ENCODE measurements at places on chromosomes 1 and 21.

DNA sequence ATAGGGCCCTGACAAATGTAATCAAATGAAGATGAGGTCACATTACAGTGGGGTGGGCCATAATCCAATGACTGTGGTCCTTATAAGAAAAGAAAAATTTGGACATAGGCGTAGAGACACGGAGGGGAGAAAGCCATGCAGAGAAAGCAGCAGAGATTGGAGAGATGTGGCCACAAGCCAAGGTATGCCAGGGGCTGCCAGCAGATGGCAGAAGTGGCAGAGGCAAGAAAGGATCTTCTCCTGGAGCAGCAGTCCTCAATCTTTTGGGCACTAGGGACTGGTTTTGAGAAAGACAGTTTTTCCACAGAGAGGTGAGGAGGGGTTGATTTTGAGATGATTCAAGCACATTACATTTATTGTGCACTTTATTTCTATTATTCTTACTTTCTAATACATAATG lies 355.1 kb downstream of the NPHP4 start:
- DNase-seq = peak; percentile 13

DNA sequence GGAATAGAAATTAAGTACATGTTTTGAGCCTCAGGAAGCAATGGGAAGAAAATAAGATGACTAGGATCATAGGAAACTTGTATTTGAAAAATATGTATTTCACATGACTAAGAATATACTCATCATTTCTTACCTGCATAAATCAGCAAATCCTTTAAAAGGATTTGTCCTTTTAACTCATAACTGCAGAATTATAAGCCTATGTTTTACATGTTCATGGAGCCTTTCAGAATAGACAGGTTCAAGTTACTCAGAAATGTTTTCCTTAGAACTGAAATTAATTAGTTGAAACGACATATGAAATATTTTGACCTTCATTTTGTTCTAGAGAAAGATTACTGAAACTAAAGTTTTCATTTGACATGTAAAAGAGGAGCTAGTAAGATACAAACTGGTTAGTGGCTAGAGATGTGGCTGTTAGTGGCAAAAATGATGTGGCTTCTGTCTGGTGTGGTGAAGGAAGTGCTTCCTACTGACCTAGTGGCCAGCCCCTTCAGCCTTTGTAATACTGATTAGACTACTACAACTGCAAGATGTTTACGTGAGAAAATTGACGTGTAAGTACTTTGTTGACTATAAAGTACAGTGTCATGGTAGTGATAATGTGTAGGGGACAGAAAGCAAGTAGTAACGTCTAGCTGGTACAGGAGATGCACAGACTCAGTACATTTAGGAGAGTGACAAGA lies 54.7 kb downstream of the PACC1 start:
- no peak for DNase-seq

DNA sequence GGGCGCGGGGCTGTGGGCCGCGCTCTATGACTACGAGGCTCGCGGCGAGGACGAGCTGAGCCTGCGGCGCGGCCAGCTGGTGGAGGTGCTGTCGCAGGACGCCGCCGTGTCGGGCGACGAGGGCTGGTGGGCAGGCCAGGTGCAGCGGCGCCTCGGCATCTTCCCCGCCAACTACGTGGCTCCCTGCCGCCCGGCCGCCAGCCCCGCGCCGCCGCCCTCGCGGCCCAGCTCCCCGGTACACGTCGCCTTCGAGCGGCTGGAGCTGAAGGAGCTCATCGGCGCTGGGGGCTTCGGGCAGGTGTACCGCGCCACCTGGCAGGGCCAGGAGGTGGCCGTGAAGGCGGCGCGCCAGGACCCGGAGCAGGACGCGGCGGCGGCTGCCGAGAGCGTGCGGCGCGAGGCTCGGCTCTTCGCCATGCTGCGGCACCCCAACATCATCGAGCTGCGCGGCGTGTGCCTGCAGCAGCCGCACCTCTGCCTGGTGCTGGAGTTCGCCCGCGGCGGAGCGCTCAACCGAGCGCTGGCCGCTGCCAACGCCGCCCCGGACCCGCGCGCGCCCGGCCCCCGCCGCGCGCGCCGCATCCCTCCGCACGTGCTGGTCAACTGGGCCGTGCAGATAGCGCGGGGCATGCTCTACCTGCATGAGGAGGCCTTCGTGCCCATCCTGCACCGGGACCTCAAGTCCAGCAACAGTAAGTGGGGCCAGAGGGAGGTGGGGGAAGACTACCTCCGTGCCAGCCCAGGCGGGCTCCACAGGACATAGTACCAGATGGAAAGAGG lies 808 bp downstream of the MAP3K21 start:
- DNase-seq = peak; percentile 50

DNA sequence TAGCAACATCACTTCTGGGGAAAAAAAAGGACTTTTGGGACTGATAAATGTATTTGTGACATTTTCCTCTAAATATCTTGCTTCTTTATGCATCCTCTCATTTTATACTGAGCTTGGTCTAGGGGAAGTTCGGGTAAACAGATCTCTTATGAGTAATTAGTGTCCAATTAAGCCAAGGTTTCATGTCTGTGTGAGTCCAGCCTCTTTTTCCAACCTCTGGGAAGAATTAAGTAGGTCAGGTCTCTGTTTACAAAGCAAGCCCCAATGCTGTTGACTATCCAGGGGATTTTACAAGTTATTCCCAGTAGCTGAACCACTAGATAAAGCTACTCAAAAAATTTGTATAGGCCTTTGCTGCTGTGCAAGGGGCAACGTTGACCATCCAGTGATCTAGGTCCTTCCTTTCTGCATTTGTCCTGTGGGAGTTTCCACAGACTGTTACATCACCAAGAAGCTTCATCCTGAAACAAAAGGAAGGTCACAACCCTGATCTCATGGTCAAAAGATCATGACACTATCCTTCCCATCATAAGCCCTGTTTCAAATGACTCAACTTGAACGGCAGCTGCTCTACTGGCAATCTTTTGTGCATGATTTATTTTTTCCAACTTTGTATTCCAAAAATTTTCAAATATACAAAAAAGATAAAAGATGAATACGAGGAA lies 74.3 kb downstream of the ETS2 start:
- DNase-seq = no peak

DNA sequence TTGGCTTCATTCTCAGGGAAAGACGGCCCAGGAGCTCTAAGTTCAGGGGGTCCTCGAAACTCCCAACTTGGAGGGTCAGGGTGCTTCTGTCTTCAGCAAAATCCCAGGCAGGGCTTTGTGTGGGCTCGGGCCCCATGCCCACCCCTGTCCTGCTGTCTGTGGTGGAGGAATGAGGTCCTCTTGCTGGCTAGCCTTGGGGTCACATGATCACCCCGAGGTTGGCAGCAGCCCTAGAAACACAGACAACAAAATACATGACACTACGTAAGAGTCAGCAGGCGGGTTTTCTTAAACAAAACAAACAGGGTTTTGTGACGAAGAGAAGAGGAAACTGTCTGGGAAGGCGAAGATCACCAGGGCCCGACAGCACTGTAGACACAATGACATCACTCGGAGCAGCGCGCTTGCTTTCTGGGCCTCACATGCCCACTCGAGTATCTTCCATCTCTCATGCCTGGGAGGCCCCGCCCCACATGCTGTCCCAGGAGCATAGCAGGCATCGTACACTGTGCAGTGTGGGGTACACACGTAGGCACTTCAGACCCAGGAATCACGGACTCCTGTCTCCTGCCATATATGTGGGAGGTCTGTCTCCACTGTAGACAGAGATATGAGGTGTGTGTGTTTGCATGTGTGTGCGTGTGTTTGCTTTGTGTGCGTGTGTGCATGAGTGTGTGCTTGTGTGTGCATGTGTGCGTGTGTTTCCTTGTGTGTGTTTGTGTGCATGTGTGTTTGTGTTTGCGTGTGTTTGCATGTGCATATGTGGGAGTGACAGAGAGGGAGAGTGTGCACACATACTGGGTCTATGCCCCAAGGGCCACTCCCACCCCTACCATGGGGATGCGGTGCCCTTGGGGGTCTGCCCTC lies 94.7 kb downstream of the SIK1 start:
- DNase-seq = no peak

Data from NCI-H82 (cell line).